ENCODE measurements at places on chromosomes 7 and 10. TPM values are rescaled to one million over a fixed set of nuclear protein-coding genes. Genes with fewer than 3 reads are reported as not detected.
A peak's percentile ranks its signal among the peaks of the same experiment; 100 is the strongest.

DNA sequence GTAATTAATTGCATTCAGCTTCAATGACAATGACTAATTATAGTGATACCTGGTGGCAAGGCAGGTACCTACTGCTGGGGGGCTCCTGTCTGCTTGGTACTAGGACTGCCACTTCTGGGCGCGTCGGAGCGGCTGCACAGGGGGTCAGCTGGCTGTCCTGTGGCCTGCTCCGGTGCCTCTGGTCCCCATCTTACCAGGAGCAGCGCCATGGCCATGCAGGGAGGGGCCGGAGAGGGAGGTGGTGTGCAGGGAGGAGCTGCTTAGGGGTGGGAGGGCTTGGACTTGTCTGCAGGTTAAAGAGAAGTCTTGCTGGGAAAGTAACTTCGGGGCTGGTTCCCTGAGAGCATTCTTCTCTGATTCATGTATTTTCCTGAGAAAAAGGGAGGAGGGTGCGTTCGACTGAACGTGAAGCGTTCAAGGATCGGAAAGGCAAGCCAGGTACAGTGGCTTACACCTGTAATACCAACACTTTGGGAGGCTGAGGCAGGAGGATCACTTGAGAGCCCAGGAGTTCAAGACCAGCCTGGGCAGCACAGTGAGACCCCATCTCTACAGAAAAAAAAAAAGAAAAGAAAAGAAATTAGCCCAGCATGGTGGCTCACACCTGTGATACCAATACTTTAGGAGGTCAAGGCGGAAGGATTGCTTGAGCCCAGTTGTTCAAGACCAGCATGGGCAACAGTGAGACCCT lies 15.4 kb downstream of the CUX1 start:
- H3K36me3 ChIP-seq = peaks cover 7% of the 10 kb centered on the region
- no peaks in the 10 kb centered on the region for H3K4me1 ChIP-seq
- peak overlapping the region; percentile 54 for H3K27ac ChIP-seq
- no peaks in the 10 kb centered on the region for H3K27me3 ChIP-seq
- no peak for DNase-seq

GRCh38 chr7:41239596-41239995 lies 463.3 kb downstream of the INHBA start:
- no peaks in the 10 kb centered on the region for H3K36me3 ChIP-seq
- H3K27ac ChIP-seq = peak overlapping the region; percentile 41
- H3K27me3 ChIP-seq = peaks cover 22% of the 10 kb centered on the region
- no peak for DNase-seq
- H3K4me1 ChIP-seq = peaks cover 25% of the 10 kb centered on the region

FOXP2 gene
- total RNA-seq = 4.3 TPM

GRCh38 chr7:124728610-124729009 lies 37.0 kb downstream of the GPR37 start:
- H3K4me3 ChIP-seq = no peak overlapping the region
- no peak for DNase-seq
- H3K27ac ChIP-seq = no peak overlapping the region
- H3K4me1 ChIP-seq = peaks cover 12% of the 10 kb centered on the region

GRCh38 chr7:87570178-87570577 lies 30.5 kb downstream of the ABCB1 start:
- H3K27ac ChIP-seq = no peak overlapping the region
- H3K4me3 ChIP-seq = no peak overlapping the region
- peaks cover 11% of the 10 kb centered on the region for H3K4me1 ChIP-seq
- H3K27me3 ChIP-seq = no peaks in the 10 kb centered on the region
- DNase-seq = no peak

LLCFC1 gene
- total RNA-seq = not detected

IKZF5 gene
- total RNA-seq = 14.6 TPM

- no peak overlapping the region for H3K27ac ChIP-seq
- H3K27me3 ChIP-seq = no peaks in the 10 kb centered on the region
Observed at GRCh38 chr10:124949543-124949942, 7.6 kb downstream of the ZRANB1 start.
